Activated CD4-positive, alpha-beta T cell treated with anti-CD3 and anti-CD28 coated beads, Interleukin-2, Interleukin-4, amounts not matched to agents 100 ng/mL and 50 ng/mL, durations not matched to agents 16 hours and 8 hours (primary cell): ENCODE measurements at places on chromosomes 5 and 9.

DNA sequence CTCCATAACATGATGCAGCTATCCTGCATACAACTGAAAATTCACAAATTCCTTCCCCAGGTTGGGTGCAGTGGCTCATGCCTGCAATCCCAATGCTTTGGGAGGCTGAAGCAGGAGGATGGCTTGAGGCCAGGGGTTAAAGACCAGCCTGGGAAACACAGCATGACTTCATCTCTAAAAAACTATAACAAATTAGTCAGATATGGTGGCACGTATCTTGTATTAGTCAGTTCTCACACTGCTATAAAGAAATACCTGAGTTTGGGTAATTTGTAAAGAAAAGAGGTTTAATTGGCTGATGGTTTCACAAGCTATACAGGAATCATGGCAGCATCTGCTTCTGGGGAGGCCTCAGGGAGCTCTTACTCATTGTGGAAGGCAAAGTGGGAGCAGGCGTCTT is 56.4 kb upstream of the DAPK1 start:
- no peak for DNase-seq

DNA sequence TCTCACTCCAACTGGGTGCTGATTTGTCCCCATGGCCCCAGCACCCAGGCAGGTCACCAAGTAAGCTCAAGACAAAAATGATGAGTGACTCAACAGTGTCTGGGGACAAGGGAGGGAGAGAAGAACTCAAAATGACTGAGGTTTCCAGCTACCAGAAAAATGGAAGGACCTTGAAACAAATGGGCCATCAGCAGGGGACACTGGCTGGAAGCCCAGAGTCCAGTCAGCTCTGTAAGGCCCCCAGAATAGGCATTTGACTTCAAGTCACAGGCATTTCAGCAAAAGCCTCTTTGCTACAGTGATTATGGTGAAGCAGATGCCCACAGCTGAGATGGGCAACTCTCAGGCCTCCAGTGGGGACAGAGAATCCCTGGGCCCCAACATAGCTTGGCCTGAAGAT is 139.0 kb upstream of the GABRP start:
- no peak for DNase-seq

GRCh38 chr5:80754900-80755299 is 100.1 kb upstream of the DHFR start:
- peak; percentile 50 for DNase-seq

GRCh38 chr5:133367071-133367786 is 245.1 kb downstream of the FSTL4 start:
- no peak for DNase-seq

DNA sequence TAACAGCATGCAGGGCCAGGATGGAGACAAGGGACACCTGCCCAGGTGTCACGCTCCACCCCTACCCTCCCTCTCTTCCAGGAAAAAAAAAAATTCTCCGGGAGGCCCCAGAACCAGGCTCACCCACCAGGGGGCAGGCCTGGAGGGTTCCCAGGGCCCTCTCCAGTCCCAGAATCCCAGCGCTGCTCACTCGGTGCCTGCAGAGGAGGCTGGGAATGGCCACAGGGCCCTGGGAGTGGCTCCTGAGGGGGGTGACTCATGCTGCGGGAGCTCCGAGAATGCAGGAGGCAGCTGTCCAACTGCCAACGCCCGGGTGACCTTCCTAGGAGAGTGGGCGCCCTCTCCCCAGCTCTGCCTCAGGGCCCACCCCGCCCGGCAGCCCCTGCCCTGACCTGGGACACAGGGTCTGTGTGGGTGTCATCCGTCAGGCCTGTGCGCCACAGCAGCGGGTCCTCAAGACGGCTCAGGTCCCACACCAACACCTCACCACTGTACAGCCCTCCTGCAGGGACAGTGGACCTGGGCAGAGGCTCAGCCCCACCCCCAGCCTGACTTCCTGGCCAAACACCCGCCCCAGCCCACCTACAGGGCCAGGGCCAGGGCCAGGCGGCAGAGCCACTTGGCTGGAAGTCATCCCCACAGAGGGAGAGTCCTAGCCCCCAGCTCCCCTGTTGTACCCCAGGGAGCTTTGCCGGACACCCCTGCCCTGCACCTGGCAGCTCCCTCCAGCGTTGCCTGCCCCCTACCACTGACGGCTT is 21.2 kb downstream of the DYNC2I2 start:
- DNase-seq, result no peak

GRCh38 chr9:126722922-126723806 is 81.7 kb upstream of the ZBTB43 start:
- peak; percentile 82 for DNase-seq

GRCh38 chr5:154236536-154237375 is 46.2 kb downstream of the GALNT10 start:
- DNase-seq, result peak; percentile 29

GRCh38 chr5:140239939-140240700 is 62.8 kb downstream of the PFDN1 start:
- DNase-seq, result peak; percentile 66

- no peak for DNase-seq
Observed at GRCh38 chr9:93391898-93392297, 59.6 kb upstream of the FAM120A start.

DNA sequence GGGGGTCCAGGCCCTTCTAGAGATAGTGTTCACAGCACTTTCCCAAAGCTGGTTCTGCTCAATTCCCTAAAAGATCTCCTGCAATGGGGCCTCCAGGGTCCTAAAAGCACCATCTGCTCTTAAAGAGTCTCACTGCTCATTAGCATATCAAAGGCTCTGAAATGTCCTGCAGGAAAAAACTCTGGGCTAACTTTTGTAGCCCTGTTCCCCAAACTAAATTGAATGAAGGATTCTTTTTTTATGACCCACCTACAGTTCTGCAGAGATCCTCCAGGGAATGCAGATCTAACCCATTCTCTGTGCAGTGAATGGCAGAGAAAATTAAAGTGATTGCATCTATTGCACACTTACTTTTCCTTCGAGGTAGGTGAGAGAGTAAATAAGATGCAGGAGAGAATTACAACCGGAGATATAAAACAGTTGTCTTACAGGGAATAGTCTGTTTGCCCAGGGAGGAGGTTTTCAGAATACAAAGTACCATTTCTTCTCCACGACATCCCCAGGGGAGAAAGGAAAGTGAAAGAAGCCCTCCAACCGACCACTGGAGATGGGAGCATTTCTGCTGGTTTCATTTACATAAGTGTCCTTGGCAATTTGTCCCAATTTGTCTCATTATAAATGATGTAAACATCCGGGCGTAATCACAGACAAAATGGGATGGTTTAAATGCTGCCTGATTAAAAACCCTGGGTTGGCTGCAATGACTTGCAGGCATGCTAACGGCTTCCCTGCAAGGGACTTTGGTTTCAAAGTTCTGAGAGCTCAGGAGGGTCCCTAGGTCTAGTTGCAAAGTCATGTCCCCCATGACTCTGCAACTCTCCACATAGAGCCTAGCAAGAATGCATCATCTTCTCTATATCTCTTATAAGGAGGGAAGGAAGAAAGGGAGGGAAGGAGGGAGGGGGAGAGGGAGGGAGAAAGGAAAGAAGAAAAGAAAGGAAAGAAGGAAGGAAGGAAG is 114.0 kb downstream of the KCNIP1 start:
- DNase-seq, result no peak

GRCh38 chr9:24881361-24881760 is 335.7 kb upstream of the IZUMO3 start:
- DNase-seq, result no peak

DNA sequence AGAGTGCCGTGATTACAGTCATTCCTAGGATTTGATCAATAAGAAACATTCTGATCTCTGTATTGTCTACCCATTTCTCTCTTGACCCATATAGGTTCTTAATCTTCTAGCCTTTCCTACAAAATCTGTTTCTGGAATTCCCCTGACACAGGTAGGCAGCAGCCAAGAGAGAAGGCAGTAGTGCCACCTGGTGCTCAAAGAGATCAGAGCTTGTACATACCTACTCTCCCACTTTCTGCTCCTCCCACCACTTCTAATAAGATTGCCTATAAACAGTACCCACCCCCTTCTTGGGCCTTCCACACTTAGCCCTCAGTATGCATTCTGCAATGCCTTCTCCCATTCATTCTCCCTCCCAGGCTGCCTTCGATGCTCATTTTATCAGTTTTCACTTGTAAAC is 117.4 kb upstream of the RORB start:
- peak; percentile 9 for DNase-seq

DNA sequence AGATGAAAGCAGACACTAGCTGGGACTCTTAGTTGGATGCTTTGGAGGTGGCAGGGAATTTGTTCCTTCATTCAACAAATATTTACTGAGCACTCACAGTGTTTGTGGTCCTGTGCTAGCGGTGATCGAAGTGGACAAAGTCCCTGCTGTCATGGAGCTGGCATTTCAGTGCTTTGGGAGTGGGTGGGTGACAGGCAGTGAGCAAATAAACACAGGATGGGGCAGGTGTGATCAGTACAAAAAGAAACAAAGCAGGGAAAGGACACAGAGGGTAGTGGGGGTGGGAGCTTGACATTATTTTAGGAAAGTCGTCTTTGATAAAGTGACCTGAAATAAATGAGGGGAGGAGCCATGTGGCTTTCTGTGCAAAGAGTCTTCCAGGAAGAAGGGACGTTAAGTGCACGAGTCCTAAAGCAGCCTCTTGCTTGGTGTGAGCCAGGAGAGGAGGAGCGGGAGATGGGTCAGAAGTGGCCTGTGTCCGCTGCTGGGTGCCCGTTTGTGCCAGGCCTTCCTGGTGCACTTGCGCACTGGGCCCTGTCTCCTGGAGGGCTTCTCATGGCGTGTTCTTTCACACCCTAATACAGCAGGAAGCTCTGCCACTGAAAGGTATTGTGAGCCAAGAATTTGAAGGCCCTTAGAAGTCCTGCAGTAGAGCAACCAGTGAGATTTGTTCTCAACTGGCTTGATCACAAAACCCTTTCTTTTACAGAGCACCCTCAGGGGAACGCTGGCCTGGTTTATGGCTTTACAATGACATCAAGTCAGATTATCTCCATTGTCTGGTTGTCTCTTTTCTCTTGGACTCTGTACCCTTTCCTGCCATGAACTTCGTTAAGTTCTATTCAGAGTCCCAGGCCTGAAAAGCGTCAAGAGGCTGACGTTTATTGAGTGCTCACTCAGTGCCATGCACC is 14.8 kb downstream of the NDST1 start:
- DNase-seq, result no peak

DNA sequence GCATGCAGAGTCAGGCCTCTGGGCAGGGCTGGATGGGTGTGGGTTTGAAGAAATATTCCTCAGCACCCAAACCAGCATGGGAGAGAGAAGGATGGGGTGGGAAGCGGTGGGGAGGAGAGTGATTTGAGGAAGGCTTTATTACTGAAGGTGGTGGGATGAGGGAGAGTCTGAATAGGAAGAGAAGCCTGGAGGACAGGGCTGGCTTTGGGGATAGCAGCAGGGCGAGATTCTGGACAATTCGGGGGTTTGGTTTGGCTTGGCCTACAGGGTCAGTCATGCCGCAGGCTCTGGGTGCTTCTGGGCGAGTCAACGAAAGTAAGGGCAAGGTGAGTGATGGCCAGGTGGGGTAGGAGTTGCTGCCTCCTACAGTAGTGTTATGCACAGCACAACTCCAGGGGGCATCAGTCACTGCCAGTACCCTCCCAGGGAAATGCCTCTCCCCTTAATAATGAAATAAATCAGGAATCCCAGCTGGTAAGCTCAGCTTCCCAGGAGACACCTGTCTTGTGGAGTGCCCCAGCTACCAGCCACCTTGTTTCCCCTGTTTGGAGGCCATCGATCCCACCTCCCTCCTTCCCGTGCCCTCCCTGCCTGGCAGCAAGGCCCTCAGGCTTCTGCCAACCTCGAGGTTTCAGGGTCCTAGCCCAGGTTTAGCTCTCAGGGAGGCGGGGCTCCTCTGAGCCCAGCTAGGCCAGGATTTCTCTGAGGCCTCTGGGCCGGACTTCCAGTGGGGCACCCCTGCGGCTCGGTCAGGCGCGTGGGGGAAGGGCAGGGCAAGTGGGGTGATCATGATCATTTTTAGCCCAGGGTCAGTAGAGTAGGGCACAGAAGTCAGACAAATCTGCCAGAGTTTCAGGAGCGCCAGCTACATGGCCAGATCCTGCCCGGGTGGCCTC is 741 bp upstream of the NKX2-5 start:
- no peak for DNase-seq

- no peak for DNase-seq
Observed at GRCh38 chr5:105230516-105231157, 1668.0 kb upstream of the NUDT12 start.

DNA sequence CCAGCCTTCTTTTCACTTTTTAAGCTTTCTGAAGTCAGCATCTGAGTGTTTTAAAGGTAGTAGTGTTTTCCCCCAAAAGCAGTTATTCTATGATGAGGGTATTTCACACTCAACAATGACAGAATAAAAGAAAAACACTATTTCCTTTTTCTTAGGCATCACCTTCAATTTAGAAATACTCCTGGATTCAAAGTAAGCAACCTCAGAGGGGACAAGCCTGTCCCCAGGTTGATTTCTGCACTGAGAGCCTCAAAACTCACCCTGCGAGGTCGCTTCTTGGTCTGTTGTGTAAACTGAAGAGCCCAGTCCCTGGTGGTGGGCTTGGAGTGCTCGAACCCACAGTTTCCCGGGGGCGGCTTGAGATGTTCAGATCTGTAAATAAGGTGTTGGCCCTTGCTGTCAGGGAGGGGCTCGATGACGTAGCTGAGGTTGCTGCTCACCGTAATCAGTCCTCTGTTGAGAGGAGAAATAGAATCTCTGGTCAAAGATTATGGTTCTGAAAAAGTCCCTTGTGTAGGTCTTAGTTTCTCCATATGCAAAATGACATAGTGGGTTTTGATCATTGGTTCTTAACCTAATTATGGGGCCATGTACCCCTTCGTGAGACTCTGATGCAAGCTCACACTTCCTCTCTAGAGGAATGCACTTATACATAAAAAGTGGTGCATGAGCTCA is 55.9 kb downstream of the ADAM19 start:
- DNase-seq, result no peak

DNA sequence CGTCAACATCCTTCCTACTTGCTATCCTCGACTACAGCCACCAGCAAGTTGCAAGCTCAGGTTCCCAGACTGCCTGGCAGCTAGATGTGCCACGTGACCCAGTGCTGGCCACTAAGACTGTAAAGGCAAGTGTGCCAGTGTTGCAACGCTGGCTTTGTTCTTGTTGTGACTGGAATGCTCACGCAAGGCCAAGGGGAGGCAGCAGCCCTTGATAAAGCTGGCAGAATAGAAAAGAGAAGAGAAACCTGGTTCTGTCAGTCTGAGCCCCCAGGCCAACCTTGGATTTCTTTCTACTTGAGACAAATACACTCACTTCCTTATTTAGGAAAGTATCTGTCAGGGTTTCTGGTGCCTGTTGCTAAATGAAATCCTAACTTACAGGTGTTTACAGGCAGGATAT is 113.0 kb downstream of the KLHL3 start:
- no peak for DNase-seq

GRCh38 chr5:54845567-54845941 is 139.8 kb downstream of the ESM1 start:
- no peak for DNase-seq

DNA sequence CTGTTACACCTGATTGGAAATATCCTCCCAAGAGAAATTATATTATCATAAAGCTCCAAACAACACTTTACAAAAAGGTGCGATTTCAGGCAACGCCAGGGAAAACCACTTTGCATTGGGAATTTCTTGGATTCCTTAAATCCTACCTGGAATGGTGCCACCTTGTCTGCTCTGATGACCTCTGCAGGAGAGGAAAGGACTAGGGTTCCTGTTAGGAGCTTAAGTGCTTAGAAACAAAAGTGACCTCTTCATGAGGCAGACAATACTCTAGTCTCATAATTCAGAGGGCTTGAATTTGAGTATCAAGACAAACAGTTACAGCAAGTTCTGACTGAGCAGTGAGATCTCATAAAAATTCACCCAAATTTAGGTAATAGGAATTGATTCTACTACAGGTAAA is 33.9 kb upstream of the GLIS3 start:
- DNase-seq, result no peak
